Suppressor macrophage treated with lipopolysaccharide for 4 hours (primary cell): ENCODE measurements at places on chromosomes 5 and 9.

- DNase-seq = no peak
These were observed 185.5 kb downstream of the DMRT2 start for GRCh38 chr9:1235650-1236049.

GRCh38 chr5:168670881-168671575 is 91.9 kb upstream of the PANK3 start:
- no peak for DNase-seq

- DNase-seq = no peak
These were observed 401.9 kb upstream of the IRX2 start for GRCh38 chr5:3153226-3153858.

GRCh38 chr5:56358703-56359681 is 125.9 kb upstream of the ANKRD55 start:
- DNase-seq = no peak

GRCh38 chr5:132962429-132963021 is 909 bp downstream of the AFF4 start:
- peak; percentile 59 for DNase-seq

- no peak for DNase-seq
These were observed 95.2 kb downstream of the FGF1 start for GRCh38 chr5:142590451-142591231.

DNA sequence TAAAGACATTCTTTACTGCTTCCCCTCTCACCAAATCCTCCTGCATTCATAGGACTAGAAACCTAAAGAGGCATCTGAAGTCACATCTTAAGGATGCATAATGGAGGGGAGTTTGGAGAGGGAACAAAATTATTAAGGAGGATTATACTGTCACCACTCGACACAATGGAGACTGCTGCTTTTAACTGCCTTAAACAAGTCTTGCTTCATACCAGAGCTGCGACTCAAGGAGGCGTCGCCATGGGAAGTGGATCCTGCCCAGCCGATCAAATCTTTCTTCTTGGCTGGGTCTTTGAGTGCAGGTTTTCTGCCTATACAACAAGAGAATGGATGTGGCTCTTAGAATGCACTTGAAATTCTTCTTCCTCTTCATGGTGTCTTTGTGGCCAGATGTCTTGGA is 66.7 kb upstream of the FOXE1 start:
- no peak for DNase-seq

DNA sequence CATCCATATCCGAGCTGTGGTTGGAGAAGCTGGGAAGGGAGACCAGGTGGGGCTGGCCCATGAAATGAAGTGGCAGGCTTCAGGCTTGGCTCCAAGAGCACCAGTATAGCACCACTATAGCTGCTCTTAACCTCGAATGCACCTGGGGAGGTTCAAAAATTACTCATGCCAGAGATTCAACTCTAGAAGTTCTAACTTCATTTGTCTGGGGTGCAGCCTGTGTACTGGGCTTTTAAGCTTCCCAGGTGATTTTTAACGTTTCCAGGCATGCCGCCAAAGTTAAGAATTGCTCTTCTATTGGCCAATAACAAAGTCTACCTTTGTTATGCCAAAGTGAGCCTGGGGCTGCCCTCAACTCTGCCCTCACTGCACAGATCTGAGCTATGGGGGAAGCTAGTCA is 458 bp downstream of the PRSS3 start:
- no peak for DNase-seq

GRCh38 chr5:107948377-107948776 is 277.6 kb upstream of the EFNA5 start:
- DNase-seq = no peak

GRCh38 chr5:14250084-14250695 is 107.0 kb downstream of the TRIO start:
- peak; percentile 34 for DNase-seq

GRCh38 chr9:77599492-77599891 is 48.6 kb downstream of the GNA14 start:
- no peak for DNase-seq

DNA sequence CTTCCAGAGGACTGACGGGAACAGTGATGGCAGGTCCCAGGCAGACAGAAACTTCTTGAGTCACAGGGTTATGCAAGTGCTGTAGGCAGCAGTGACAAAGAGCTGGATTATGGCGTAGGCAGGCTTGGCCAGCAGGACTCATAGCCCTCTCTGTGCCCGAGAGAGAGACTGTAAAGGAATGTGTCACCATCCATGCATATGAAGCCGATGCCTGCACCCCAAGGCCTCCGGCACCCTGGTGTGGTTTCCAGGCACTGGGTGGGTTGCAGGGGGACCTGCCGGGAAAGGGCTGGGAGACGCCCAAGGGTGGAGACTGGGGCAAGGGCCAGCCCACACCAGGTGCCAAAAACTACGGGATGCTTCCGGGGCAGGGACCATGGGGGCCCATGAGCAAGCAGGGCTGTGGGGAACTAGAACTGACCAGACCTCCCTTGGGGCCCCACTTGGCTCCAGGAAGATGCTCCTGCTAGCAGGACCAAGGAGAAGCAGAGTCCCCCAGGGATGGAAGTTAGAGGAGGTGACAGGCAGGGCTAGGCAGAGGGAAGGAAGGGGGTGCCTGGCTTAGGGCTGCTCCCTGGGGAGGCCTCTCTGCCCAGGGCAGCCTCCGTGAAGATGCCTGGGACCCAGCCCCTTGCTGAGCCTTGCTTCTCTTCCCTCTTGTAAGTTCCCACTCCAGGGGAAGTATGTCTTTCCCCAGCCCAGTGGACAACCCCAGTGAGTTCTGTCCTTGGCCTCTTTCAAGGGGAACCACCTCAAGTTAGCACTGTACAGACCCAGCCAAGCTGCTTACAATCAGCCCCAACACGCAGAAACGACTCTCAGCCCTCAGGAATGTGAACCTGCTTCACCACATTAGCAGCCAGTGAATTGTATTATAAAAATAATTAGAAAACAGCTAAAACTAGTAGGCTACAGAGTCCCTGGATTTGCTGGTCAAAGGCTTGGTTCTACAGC is 10.5 kb upstream of the IPPK start:
- no peak for DNase-seq

GRCh38 chr5:132820162-132820754 is 7.2 kb downstream of the SOWAHA start:
- DNase-seq = peak; percentile 93

DNA sequence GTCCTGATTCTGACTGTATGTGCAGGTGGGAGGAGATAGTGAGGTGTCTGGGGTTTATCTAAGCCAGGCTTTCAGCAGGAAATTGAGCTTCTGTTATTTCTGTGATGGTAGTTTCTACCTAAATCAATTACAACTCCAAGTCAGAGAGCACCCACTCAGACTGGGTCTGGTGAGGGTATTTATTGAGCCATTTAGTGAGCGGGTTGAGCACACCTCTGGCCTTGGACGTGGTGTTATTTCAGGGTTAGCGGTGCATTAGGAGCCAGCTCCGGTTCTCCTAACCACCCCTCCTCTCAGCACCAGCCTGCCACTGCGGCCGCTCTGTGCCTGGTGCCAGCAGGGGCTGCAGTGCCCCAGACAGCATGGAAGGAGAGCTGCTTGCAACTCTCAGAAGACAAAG is 238.9 kb downstream of the CACNA1B start:
- no peak for DNase-seq

DNA sequence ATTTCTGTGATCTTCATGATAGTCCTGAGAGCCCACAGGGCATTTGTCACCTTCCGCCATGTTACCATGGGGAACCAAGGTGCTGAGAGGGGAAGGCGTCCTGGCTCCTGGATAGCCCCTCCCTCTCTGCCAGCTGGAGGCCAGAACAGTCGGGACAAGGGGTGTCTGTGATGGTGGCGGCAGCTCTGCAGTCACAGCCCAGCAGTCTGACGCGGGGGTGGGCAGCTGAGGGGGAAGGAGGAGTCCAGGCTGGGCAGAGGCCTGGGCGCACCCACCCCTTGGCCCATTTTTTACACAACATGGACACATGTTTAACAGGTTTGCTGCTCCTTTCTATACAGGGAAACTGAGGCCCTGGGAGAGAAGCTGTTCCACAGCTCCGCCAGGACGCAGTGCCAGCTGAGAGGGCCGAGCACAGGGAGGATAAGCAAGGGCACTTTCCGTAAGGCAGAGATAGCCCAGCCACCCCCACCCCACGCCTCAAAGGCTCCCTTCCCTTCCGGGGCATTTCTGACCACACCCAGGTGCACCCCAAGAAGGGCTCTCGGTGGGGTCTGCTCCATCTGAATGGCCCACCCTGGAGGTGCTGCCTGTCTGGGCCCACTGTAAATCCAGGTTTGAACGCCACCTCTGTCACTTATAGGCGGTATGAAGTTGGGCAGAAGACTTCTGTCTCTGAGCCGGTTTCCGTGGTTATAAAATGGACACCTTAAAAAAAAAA is 17.1 kb downstream of the LRRC8A start:
- DNase-seq = no peak

GRCh38 chr9:91411096-91411771 is 12.4 kb downstream of the NFIL3 start:
- DNase-seq = peak; percentile 72

- no peak for DNase-seq
These were observed 2.0 kb downstream of the CYFIP2 start for GRCh38 chr5:157267761-157268480.

DNA sequence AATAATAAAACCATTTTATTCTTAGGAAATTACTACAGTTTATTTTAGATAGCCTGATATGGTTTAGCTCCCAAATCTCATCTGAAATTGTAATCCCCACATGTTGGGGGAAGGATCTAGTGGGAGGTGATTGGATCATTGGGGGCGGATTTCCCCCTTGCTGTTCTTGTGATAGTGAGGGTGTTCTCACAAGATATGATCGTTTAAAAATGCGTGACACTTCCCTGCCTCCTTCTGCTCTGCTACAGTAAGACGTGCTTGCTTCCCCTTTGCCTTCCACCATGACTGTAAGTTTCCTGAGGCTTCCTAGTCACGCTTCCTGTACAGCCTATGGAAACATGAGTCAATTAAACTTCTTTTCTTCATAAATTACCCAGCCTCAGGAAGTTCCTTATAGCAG is 122.4 kb upstream of the FGF10 start:
- no peak for DNase-seq

DNA sequence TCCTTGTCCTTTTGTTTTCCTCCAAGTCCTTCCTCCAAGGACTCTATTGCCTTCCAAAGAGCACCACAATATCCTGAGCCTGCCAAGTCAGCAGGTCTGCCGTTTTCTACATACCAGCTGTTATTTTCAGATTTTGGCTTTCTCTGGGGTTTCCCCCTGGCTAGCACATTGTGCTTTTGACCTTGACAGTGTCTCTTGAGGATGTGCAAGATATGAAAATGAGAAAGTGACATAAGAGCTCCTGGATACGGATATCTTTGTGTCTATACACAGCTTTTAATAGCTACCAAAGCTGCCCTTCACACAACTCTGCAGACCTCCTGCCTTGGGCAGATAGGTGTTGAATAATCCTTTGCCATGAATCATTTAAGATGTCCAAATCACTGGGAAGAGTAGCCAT is 67.0 kb downstream of the HAPLN1 start:
- no peak for DNase-seq

- DNase-seq = no peak
These were observed 110.2 kb upstream of the PCA3 start for GRCh38 chr9:76654051-76654461.

- DNase-seq = peak; percentile 35
These were observed 1.4 kb downstream of the SRA1 start for GRCh38 chr5:140555747-140556312.

GRCh38 chr5:160259341-160259740 is 30.0 kb downstream of the FABP6 start:
- no peak for DNase-seq

- peak; percentile 43 for DNase-seq
These were observed 52.3 kb downstream of the WDR36 start for GRCh38 chr5:111144352-111144930.

DNA sequence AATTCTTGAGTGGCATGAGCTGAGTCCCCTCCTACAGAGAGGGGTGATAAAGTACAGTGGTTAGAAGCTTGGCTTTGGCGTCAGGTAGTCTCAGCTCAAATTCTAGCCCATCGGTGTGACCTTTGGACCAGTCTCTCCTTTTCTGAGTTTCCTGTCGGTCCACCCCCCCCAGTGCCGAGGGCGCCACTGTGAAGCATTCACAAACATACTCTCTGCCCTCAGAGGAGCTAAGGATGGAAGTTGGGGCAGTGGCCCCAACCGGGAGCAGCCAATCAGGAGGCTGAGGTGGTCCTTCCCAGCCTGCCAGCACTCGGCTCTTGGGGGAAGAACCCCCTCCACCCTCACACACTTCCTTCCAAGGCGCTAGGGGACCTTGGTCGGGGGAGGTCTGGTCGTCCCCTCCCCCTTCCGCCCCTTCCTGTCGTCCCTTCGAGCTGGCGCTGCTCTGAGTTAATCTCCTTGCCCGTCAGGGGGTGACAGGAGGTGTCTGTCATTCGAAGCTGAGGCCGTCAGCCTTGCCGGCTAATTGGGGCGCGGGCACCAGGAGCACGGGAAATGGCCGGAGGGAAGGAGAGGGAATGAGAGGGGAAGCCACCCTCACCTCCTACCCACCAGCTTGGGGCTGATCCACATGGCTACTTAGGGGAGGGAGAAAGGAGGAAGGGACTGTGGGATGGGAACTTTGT is 53.0 kb downstream of the CXXC5 start:
- DNase-seq = peak; percentile 41

GRCh38 chr9:86649913-86650312 is 295.7 kb upstream of the TUT7 start:
- no peak for DNase-seq

GRCh38 chr9:20148416-20148815 is 359.6 kb upstream of the SLC24A2 start:
- no peak for DNase-seq

- no peak for DNase-seq
These were observed 379.5 kb downstream of the CDH18 start for GRCh38 chr5:19608444-19609002.

DNA sequence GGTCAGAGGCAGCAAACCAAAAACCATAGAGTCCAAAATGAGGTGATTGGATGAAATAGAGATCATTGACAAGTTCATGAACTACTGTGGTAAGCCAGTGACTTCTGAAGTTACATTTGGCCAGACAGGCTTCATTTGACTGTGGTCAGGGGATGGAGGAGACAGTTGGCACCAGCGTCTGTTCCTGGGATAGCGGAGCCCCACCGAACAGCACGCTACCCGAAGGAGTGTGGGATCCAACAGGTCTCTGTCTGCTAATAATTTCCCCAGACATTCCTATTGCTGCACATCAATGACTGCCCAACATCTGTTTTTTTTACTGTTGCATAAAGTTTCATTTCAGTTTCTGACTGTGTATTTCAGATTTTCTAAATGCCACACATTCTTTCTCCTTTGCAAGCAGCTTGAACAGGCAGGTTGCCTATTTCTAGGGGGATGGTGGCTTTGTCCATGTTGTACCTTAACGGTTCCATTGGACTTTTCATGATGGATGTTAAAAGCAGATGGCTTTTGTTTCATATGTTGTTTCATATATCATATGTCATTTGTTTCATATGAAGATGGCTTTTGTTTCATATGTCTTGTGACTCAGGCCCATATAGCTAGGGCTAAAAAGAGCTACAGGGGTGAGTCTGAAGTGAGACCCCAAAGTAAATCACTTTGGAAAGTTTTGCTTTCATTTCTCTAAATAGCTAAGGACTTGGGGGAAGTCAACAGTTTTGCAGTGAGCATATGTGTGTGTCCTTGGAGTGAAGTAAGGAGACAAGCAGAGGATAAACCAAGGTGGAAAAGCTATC is 180.8 kb downstream of the GOLPH3 start:
- DNase-seq = no peak
